CD4-positive, alpha-beta T cell treated with Interleukin-2 at 100 ng/mL for 4 hours (primary cell): ENCODE measurements at places on chromosomes 7 and 10.

DNA sequence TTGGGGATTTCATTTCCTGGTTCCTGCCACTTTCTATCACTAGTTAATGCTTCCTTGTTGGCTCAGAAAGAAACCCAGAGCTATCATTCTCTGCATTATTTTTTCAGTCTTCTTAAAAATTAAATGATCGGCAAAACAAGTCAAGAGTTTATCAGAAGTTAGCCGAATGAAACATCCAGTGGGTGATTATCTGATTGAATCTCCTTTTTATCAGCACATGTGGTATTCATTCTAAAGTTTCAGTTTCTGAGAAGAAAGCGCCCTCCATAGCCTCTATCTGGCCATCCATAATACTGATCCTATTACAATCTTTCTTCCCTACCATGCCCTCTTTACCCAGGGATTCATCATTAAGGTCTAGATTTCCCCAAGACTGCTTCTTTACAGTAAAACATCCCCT lies 71.8 kb downstream of the OSBPL3 start:
- DNase-seq: no peak

DNA sequence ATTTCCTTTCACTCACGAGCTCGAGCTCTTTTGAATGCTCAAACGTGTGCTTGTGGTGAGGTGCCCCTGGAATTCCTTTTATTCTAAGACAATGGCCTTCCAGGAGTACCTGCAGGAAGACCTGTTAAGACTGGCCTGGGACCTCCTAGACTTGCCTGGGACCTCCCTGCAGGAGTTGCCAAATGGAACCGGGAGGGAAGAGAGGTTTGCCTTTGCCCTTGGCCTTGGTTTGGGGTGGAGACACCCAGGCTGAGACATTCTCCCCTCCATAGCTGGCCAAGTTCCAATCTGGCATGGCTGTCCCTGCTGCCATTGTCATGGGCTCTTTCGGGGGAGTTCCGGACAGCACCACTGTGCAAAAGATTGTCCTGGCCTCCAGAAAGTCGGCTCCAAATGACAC lies 39.7 kb downstream of the DNAJB12 start:
- DNase-seq: no peak

- DNase-seq: no peak
Measured at GRCh38 chr10:42872865-42873435, 90.4 kb downstream of the BMS1 start.

DNA sequence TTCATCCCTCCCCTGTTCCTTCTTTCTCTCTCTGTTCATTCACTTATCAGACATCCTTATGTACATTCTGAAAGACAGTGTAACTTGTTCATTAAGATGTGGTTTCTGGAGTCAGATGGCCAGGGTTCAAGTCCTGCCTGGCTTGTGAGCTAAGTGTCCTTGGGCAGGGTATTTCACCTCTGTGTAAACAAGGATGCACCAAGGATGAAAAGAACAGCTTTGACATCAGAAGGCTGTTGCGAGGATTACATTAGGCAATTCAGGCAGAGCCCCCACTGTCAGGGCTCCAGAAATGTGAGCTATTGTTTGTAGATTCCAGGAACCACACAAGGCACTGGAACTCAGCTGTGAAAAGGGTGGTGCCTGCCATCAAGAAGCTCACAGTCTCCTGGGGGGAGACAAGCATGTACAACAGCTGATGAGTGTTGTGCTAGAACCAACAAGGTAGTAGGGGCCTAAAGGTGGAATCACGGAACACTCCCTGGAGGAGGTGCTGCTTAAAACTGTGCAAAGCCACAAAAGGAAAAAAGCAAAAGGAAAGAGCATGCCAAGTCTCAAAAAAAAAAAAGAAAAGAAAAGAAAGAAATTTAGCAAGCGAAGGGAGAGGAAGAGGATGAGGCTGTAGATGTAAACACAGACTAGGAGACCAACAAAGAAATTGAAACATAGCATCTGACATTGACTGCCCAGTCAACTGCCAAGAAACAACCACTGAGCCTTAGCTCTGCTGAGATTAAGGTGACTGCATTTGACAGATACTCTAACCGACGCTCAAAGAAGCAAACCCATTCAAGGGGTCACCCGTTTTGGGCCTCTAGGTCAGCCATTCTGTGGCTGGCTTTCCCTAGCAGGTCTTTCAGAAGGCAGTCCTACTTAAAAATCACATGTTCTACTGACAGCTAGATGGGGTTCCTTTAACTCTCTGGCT lies 12.5 kb downstream of the PDLIM1 start:
- no peak for DNase-seq

- DNase-seq: peak; percentile 62
Measured at GRCh38 chr7:99141841-99142726, 1.8 kb downstream of the SMURF1 start.

DNA sequence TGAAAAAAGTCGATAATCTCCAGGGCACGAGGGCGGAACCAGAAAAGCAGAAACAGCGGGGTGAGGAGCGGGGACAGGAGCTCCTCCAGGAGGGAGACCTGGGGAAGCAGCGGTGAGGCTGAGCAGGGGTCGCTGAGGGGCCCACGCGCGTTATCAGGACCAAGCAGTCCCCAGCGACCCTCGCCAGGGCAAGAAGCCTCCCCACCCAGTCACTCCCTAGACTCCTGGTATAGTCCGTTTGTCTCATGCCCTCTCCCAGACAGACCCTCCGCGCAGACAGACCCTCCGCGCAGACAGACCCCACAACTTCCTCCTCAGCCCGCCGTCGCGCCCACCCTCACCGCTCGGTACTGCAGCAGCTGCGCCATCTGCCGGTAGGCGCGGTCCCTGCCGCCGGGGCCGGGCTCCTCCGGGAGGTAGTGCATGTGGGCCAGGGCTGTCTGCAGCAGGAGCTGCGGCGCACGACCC lies 6.3 kb downstream of the ATG9B start:
- DNase-seq: peak; percentile 82

- DNase-seq: no peak
Measured at GRCh38 chr10:100025576-100025975, 15.8 kb upstream of the DNMBP start.

GRCh38 chr10:86725980-86726676 lies 30.3 kb upstream of the BMPR1A start:
- DNase-seq: no peak

- DNase-seq: no peak
Measured at GRCh38 chr7:93941945-93942344, 20.4 kb downstream of the GNG11 start.

GRCh38 chr10:99952799-99953198 lies 56.9 kb downstream of the DNMBP start:
- no peak for DNase-seq

DNA sequence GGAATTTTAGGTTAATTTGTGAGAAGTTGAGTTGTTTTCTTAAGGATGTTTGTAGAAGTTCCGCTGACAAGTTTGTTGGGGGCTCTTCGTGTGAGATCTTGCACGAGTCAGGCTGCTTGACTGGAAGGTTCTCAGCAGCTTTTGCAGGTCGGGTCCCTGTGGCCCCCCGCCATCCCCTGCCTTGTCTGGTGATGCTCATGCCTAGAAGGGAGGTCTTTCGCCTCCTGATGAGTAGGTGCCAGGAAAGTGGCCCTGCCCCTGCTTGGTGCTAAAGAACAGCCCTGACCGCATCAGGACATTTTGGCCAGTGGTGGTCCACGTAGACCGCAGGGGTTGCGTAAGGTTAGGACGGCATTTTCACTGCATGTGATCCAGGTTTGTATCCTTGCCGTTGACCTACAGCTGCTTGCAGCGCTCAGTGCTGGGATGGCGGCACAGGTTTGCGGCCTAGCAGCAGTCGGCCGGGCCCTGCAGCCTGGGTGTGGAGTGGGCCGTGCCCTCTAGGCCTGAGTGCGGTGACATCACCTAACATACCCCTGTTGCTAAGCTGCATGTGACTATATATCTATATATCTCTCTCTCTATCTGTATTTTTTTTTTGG lies 62.4 kb downstream of the DNAJB6 start:
- no peak for DNase-seq

- DNase-seq: no peak
Measured at GRCh38 chr7:54701982-54702381, 57.0 kb downstream of the SEC61G start.

DNA sequence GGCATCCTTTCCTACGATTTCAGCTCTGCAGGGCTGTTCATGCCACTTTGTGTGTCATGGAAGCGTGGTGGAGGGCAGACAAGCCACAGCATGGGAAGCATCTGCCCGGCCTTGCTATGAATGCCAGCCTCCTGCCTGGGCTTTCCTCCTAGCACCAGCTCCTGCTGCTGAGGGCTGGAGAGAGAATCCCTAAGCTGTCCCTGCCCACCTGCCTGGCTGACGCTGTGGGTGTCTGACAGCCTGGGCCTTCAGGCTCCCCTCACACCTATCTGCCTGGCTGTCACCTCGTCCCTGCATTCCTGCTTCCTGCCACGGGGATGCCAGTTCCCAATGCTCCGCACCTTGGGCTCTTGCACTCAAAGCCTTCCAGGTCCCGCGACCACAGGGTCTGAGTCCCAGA lies 606.5 kb upstream of the MGMT start:
- DNase-seq: no peak

DNA sequence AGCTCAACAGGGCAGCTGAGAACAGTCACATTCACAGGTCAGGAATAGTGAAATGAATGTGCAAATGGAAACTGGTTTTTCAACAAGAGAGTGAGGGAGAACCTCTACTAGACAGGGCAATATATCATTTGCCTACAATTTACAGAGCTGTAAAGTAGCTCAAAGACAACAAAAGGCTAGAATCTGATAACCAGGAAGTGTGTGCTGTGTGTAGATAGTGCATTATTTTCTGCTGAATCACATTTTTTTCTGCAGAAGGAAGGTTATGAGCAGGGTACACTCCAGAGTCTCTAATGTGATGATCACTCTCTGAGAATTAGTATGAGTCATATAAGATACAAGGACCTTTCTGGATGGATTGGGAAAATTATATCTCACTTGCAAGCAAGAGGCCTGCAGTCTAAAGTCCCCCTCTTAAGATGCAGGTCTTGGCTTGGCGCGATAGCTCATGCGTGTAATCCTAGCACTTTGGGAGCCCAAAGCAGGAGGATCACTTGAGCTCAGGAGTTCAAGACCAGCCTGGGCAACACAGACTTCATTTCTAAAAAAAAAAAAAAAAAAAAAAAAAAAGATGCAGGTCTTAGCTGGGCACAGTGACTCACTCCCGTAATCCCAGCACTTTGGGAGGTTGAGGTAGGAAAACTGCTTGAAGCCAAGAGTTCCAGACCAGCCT lies 59.9 kb upstream of the COBL start:
- no peak for DNase-seq

- DNase-seq: no peak
Measured at GRCh38 chr7:27302590-27302989, 60.0 kb downstream of the EVX1 start.

DNA sequence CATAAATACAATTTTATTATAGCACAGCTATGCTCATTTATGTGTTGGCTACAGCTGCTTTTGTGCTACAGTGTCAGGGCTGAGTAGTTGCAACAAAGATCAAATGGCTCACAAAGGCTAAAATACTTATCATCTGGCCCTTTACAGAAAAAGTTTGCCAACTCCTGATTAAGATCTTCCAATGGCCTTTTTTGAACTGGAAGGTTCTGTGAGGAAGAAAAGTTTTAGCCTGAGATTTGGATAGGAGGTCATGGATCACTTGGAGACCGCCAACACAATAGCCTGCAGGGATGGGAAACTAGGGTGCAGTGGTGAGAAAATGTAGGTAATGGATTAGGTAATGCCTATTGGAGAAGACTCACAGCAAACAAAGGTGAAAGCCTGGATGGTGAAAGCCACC lies 169.8 kb downstream of the NOC3L start:
- DNase-seq: no peak

GRCh38 chr10:18658271-18659124 lies 733 bp upstream of the ARL5B start:
- DNase-seq: no peak

GRCh38 chr10:27470885-27471284 lies 33.2 kb upstream of the RAB18 start:
- no peak for DNase-seq

- no peak for DNase-seq
Measured at GRCh38 chr7:99648843-99649242, 31.0 kb downstream of the CYP3A5 start.

GRCh38 chr10:106189292-106189691 lies 975.2 kb downstream of the SORCS1 start:
- no peak for DNase-seq

GRCh38 chr10:63901881-63902280 lies 380.7 kb downstream of the REEP3 start:
- DNase-seq: no peak

- no peak for DNase-seq
Measured at GRCh38 chr7:106600569-106601373, 60.2 kb downstream of the CCDC71L start.

DNA sequence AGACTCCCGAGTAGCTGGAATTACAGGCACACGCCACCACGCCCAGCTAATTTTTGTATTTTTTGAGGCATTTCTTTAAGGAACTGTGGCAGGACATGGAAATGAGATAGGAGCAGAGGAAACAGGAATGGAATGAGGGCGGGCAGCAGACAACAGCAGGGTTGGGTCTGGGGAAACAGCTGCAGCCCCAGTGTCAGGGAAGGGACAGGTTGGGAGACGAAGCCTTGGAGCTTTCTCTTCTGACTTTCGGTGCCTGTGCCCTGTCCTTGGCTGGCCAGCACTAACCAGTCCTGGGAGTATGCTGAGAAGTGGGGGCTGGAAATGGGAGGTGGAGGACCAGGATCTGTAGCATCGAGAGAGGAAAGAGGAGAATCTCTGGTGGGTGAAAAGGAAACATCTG lies 47.4 kb downstream of the ATOH7 start:
- DNase-seq: no peak

- DNase-seq: no peak
Measured at GRCh38 chr7:108596560-108596959, 26.9 kb downstream of the DNAJB9 start.

DNA sequence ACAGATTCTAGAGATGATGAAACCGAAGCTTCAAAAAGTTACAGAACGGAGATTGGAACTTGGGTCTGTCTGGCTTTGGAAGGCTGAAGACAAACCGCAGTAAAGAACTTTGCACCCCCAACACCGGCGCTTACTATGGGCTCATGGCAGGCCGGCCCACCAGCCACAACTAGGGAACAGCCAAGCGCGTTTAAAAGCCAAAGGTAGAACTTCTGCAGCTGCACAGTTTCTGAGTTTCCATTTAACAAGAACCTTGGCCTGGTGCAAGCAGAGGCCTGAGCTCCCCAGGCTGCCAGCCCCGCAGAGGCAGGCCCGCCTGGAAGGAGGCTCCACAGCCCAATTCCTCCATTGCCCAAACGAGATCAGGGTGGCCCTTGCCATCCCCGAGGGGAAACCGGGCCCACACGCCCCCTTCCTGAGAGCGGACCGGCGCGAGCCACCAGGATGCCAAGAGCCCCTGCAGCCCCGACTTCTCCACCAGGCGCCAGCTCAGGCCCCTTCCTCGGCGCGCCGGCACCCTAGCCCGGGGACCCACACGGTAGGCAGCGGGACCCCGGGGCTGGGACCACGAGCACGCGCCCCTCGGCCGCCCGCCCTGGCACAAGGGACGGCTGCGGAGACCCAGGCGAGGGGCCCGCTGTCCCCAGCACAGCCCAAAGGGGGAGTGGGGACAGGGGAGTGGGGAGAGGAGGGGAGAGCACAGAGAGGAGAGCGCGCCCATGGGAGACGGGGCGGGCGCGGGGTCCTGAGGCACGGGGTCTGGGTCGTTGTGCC lies 566 bp downstream of the MAD1L1 start:
- DNase-seq: peak; percentile 1
